ENCODE measurements at places on chromosomes 1 and 21.

GRCh38 chr1:240595476-240595875, 16.5 kb downstream of the GREM2 start:
- DNase-seq: no peak

GRCh38 chr1:42463921-42464320, 835 bp downstream of the CCDC30 start:
- DNase-seq: no peak

DNA sequence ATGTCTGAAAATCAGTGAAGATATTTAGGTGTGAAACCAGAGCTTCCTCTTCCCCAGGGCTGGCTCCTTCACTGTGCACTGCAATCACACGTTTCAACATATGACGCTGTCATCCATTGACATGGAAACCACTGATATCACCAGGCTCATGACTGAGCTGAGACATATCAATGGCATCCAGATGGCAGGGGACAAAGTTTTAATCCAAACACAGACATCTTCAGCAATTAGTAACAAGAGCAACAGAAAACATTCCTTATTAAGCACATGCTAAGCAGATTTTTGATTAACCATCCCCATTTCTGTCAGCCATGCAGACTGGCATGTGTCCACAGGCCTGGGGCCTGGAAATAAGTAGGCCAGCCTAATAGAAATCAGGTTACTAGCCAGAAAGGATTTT, 108.0 kb upstream of the ADAR start:
- no peak for DNase-seq

GRCh38 chr21:19914028-19914427, 1084.2 kb upstream of the NCAM2 start:
- DNase-seq: no peak

Data from activated CD4-positive, CD25-positive, alpha-beta regulatory T cell treated with anti-CD3 and anti-CD28 coated beads, Interleukin-2, amount 50 U/mL, for 72 hours (primary cell).